ENCODE measurements at places on chromosomes 5 and 9. TPM values are rescaled to one million over a fixed set of nuclear protein-coding genes. Genes with fewer than 3 reads are reported as not detected.

PCDHA3 gene
- total RNA-seq = not detected

ARID3C gene
- 0.18 TPM for total RNA-seq

C8G gene
- total RNA-seq = 1.5 TPM

FCN2 gene
- not detected for total RNA-seq

PCDHB14 gene
- not detected for total RNA-seq

GM2A gene
- 22.4 TPM for total RNA-seq

FOXD4 gene
- total RNA-seq = 0.13 TPM

TARS1 gene
- total RNA-seq = 201 TPM

TIFAB gene
- not detected for total RNA-seq

EGFL7 gene
- total RNA-seq = 0.28 TPM

FAM151B gene
- total RNA-seq = 0.28 TPM

OR1J2 gene
- not detected for total RNA-seq

ORM1 gene
- not detected for total RNA-seq

TAF11L11 gene
- not detected for total RNA-seq

IL4 gene
- total RNA-seq = 12.6 TPM

ATOSB gene
- total RNA-seq = 26.8 TPM

ANKRD34B gene
- not detected for total RNA-seq

BARHL1 gene
- total RNA-seq = not detected

FOXD4L4 gene
- 0.13 TPM for total RNA-seq

TEX48 gene
- 0.48 TPM for total RNA-seq

SPINK7 gene
- total RNA-seq = not detected

IL7R gene
- 271 TPM for total RNA-seq

KCNN2 gene
- total RNA-seq = not detected

NR6A1 gene
- 0.76 TPM for total RNA-seq

CMYA5 gene
- 0.08 TPM for total RNA-seq

TESK1 gene
- 32.3 TPM for total RNA-seq

BTNL3 gene
- total RNA-seq = not detected

CDO1 gene
- total RNA-seq = 0.28 TPM

EQTN gene
- total RNA-seq = not detected

KCNV2 gene
- total RNA-seq = not detected

GALNT12 gene
- total RNA-seq = 2.2 TPM
